ENCODE measurements at places on chromosomes 6 and 20.

GRCh38 chr6:161128230-161128629 is 136.7 kb downstream of the MAP3K4 start:
- no peak for DNase-seq

GRCh38 chr6:5524110-5524509 is 262.8 kb downstream of the FARS2 start:
- no peak for DNase-seq

DNA sequence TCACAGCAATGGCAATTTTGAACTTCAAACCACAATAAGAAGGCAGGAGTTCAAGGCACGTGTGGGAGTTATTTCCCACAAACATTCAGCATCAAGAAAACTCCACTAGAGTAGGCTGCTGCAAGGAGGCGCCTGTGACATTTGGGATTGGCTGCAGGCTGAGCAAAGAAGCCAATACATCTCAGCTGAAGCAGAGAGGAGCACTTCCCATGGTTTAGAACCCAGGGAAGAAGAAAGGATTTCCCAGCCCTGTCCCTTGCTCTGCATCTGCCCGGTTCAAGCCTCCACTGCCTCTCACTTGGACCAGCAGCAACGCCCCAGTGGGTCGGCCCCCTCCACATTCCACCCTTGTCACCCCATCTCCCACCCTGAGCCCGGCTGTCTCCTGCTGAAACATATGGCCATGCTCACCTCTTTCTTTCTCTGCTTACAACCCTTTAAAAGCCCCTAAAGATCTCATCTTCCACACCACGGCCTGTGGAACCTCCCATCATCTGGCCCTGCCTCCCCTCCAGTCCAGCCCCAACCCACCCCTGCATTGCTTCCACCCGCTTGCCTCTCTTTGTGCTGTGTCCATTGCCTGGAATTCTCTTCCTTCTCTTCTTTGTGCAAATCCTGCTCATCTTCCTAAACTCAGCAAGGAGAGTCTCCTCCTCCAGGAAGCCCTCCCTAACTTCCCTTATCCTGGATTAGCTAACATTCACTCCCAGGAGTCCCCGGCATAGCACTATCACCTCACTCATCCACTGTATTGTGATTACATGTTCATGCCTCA is 128.3 kb downstream of the ANKRD60 start:
- DNase-seq = no peak

DNA sequence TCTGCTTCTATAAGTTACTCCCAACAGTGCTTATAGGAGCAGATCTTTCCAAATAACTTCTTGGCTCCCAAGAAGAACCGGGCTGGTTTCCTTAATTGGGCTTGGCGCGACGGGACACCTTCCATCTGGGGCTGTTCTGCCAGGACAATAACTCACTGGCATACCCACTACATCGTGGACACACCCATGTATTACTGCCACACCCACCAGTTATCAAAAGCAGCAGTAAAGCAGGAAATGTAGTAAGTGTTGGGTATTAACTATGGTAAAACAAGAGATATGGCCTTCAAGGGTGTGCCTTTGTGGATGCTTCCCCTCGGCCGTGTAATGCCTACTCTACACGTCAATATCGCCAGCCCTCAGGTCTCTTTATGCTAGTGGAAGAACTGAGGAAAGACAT is 24.7 kb downstream of the CNKSR3 start:
- no peak for DNase-seq

GRCh38 chr6:158638324-158638854 is 6.2 kb downstream of the DYNLT1 start:
- no peak for DNase-seq

- DNase-seq = no peak
Observed at GRCh38 chr6:168022488-168023321, 25.2 kb downstream of the KIF25 start.

DNA sequence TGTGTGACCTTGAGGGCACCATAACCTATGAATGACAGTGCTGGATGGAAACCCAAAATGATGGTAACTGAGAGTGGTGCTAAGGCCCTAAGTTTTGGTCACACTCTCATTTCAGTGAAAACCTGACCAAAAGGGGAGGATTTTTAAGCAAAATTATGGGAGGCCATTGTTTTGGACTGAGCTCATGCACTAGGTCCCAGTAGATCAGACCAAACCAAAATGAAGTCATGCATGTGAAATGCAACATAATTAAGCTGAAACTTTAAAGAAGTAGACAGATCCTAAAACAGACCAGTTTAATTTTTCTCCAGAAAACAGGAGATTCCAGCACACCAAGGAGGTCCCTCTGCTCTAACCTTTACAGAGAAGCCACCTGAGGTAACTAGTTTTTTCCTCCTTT is 24.0 kb upstream of the THBS2 start:
- DNase-seq = no peak

DNA sequence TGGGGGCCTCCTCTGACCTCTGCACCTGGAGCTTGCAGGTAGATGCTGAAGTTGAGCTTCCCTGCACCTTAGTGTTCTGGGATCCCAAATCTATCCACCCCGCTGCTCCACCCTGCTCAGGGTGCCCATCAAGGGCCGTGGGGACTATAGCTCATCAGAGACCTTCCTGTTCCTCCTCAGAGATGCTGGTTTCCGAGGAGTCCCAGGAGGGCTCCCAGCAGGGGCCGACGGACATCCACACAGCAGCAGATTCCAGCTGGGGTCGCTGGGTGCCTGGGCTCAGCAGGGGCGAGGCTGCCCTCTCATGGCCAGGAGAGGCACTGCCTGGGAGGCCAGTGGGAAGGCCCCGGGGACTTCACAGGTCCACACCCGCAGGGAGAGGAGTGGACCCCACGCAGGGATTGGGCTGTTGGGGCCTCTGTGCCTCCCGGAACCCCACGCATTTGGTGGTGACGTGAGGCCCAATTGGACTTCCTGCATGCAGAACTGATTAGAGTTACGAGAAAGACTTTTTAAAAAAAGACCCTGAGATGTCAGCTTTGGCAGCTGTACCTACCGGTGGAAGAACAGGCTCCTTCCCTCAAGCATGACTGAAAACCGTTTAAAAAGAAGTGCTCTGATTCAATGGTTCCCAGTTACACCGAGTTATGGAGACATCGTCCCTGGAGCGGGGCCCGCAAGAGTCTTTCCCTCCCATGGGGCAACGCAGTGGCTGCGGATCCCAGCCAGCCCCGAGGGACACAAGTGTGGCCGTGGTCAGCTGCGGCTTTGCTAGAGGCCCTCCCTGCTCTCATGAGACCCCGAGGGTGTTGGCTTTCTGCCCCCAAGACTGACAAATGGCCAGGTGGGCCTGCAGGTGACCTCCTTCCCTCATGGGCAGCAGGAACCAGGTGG is 25.3 kb upstream of the SLCO4A1 start:
- DNase-seq = peak; percentile 67

DNA sequence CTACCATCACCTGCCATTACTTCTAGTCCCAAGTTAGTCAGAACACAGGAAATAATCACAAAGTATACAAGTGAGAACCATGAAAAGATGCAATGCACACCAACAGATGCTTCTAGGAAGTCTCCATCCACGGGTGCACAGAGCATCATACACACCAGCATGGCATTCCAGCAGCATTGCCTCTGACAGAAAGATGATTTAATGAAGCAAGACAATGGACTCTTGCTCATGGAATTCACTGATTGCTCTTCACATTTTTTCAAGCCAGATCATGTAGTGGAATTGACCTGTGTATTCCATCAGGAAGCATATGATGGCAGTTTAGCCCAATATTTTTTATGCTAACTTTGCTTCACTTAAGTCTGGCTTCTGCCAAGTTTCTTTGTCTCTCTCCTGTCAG is 406.3 kb upstream of the RGS17 start:
- peak; percentile 6 for DNase-seq

DNA sequence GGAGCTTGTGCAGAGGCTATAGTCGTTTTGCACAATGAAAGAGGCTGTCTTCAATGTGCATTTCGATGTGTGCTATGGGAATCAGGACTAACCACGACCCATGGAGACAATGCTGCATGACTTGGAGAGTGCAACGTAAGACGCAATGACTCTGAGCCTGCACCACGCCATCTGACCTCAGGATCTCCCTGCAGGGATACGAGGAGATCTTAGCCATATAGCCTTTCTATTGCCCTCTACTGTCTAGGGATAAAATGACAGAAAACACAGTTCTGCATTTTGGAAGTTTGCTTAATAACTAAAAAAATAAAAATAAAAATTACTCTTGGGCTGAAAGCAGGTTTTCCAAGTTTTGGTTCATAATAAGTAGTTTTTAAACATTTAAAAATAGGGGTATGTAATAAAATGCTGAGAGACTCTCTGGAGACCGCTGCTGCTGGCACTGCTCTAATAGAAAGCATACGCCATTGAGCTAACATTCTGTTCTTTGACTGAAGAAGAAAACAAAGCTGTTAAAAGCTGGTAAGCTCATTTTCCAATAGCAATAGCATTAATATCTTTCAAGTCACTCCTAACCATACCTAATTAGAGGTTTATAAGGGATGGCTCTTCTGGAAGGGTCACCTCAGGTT is 87.2 kb downstream of the PDE7B start:
- DNase-seq = peak; percentile 32

DNA sequence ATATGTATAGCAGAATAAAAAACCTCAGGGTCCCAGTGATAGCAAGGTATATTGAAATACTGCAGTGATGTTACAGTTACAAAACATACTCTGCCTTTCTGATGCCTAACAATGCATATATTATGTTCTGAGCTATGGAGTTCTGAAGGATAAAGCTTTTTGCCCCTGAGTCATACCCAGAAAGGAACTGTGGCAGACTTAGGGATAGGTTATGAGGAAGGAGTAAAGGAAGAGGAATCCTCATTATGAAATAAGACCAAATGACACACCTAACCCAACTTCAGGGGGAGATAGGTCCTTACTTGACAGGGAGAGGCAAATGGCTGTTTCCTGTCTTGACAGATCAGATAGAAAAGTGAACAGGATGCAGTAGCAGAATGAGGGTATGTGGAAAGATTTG is 940.6 kb upstream of the FLRT3 start:
- no peak for DNase-seq

DNA sequence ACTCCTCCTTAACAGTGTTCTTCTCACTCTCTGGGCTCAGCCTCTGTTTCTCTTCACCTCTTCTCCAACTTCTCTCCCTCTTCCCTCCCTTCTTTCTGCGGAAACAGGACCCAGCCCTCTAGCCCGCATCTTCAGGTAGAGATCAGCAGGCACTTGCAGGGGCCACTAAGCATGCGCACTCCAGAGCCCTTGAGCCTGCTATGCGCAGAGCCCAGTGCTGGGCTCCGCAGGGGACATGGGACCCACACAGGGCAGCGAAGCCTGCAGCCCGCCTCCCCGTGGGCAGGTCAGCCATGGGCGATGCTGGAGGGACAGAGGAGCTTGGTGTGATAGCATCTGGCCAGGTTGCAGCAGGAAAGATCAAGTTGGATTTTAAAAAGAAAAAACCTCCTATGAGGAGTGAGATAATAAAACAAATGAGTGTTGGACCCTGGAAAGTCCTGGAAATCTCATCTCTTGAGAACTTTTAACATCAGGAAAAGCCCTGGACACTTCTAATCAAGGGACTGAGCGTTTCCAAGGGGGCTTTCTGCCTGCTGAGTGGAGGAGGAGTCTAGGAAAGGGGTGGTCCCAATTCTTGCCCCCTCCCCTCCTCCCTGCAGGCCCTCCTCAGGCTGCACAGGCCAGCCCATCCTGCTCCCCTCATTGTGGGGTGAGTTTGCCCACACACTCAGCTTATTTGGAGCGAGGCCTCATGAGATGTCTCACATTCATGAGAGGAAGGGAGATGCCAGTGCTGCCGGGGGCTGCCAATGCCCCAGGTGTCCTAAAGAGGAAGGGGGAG is 71.9 kb downstream of the MDGA1 start:
- no peak for DNase-seq

- no peak for DNase-seq
Observed at GRCh38 chr6:32439139-32439538, 548 bp upstream of the HLA-DRA start.

Measured in mesenchymal stem cell (in vitro differentiated cells and primary cell).